ENCODE measurements at places on chromosomes 3 and 15. TPM values are rescaled to one million over a fixed set of nuclear protein-coding genes. Genes with fewer than 3 reads are reported as not detected.

DNA sequence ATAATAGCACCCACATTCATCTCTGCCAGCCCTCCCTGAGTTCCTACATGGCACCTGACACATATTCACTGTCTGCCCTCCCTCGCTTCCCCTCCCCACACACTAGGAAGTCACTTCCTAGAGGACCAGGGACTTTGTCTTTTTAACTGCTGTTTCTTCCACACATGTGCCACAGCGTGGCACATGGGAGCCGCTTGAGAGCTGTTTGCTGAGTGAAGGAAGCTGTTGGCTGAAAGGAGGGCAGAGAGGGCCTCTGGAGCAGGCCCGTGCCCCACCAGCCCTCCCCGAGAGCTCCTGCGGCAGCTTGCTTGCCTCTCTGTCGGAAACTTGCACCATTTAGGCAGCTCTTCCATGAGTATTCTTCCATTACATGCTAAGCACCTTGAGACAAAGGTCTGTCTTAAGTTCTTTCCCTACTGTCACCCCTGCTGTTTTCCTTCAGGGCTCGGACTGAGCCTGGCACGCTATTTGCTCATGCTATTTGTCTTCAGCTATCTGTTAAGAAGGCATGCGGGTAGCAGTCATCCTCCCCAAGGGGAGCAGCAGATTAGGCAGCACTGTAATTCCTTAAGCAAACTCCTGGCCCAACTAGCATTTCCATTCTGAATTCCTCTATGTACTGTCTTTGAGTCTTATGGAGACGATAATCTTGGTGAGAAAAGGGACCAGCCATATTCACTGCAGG lies 72.2 kb downstream of the CACNA1D start:
- no peaks in the 10 kb centered on the region for H3K36me3 ChIP-seq
- H3K27me3 ChIP-seq = peaks cover 37% of the 10 kb centered on the region
- H3K4me3 ChIP-seq = no peak overlapping the region
- H3K4me1 ChIP-seq = peaks cover 7% of the 10 kb centered on the region
- DNase-seq = no peak

DNA sequence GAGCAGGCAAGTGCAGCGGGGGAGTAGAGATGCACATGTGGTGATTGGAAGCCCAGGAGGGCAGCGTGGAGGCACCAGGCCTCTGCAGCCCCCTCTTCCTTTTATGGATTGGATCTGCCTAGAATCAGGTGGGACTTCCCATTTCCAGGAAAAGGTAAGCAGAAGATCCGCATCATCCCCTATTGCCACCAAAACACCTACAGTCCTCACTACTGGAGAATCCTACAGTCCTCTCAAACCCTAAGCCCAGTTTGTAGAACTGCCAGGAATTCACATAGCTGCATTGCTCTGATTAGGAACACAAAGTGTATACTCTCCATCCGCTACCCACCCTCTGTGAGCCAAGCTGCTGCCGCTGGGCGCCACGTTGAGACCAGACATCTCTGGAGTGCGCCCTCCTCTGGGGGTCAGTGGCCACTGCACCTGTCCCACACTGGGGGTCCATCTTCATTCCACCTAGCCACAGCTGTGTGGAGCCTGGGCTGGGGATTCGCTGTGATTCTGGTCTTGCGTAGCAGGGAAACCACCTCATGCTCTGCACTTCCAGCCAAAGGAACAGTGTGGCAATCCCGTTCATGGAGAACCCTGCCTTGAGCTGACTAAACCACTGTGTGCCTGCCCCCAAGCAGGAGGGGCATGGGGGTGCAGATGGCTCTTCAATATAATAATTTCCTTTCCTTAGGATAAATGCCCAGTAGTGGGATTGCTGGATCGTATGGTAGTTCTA lies 88.9 kb upstream of the PTX3 start:
- H3K27me3 ChIP-seq = no peaks in the 10 kb centered on the region
- no peak overlapping the region for H3K4me3 ChIP-seq
- no peaks in the 10 kb centered on the region for H3K4me1 ChIP-seq
- H3K36me3 ChIP-seq = no peaks in the 10 kb centered on the region

DNA sequence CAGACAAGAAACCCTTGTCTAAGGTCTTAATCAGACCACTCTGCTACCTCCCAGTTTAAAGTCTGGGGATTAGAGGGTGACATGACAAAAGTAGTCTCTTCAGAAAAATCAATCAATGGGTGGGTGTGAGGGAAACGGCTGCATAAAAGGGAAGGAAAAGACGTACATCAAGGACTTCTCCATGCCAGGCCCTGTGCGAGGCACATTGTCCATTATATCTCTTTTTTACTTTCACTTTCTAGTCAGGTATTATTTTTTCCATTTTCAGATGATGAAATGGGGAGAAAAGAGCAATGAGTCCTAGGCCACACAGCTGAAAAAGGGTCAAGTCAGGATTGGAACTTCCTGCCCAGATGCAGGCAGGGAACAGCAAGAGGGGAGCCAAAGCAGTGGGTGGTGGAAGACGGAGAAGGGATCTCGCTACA lies 4.6 kb upstream of the CX3CR1 start:
- no peaks in the 10 kb centered on the region for H3K36me3 ChIP-seq
- H3K4me1 ChIP-seq = peaks cover 7% of the 10 kb centered on the region
- H3K27me3 ChIP-seq = peaks cover 4% of the 10 kb centered on the region
- no peak for DNase-seq

GRCh38 chr3:121969631-121970030 lies 52.4 kb downstream of the ILDR1 start:
- no peak overlapping the region for H3K27ac ChIP-seq
- H3K4me3 ChIP-seq = no peak overlapping the region
- peaks cover 10% of the 10 kb centered on the region for H3K4me1 ChIP-seq
- no peaks in the 10 kb centered on the region for H3K27me3 ChIP-seq

- no peak for DNase-seq
- peaks cover 35% of the 10 kb centered on the region for H3K36me3 ChIP-seq
- no peaks in the 10 kb centered on the region for H3K27me3 ChIP-seq
- peaks cover 8% of the 10 kb centered on the region for H3K4me1 ChIP-seq
These were observed 4.3 kb downstream of the GLB1 start for GRCh38 chr3:33092496-33093254.

- DNase-seq = no peak
- no peak overlapping the region for H3K4me3 ChIP-seq
- H3K27me3 ChIP-seq = peaks cover 2% of the 10 kb centered on the region
- peaks cover 15% of the 10 kb centered on the region for H3K4me1 ChIP-seq
These were observed 189.2 kb upstream of the THRB start for GRCh38 chr3:24683633-24684384.

DNA sequence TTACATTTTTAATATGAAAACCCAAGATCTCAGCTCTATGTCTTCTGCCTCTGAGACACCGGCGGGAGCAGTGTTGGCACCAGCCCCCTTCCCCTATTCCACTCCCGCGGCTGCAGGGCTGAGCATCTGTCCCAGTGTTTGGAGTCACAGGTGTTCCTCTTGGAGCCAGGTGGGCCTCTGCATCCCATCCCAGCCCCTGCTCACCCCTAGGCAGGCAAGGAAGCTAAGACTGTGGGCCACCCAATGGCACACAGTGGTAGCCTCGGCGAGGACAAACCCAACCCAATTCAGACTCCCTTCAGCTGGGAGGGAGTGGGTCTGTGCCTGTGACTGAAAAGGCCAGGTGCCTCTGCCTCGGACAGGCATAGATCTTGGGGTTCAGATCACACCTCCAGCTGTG lies 3.1 kb downstream of the CHST13 start:
- peaks cover 49% of the 10 kb centered on the region for H3K27me3 ChIP-seq
- H3K4me1 ChIP-seq = peaks cover 7% of the 10 kb centered on the region
- no peak overlapping the region for H3K4me3 ChIP-seq
- no peak overlapping the region for H3K27ac ChIP-seq
- DNase-seq = no peak

GRCh38 chr3:113194823-113195401 lies 16.4 kb upstream of the BOC start:
- H3K27me3 ChIP-seq = no peaks in the 10 kb centered on the region
- no peak for DNase-seq
- H3K27ac ChIP-seq = no peak overlapping the region

- no peaks in the 10 kb centered on the region for H3K36me3 ChIP-seq
- DNase-seq = no peak
- no peak overlapping the region for H3K4me3 ChIP-seq
- no peaks in the 10 kb centered on the region for H3K27me3 ChIP-seq
These were observed 184.9 kb downstream of the FMN1 start for GRCh38 chr15:33009603-33010002.

DNA sequence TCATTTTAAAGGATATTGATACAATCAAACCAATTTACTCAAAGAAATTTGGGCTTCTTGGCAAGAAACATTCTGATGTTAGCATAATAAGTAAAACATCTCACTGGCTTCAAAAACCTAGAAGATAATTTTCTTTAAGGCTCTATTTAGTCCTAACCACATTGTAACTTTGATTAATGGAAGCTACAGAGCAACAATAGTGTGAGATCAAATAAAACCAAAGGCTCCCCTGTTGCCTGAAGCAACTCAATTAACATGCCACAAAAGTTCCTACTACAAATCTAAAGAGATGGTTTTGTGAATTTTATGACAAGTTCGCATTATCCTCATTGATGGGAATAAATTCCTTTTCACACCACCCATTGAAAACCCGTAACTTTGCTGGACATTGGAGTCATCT lies 5.9 kb downstream of the DPH6 start:
- no peak for DNase-seq
- H3K27ac ChIP-seq = no peak overlapping the region
- peaks cover 10% of the 10 kb centered on the region for H3K4me1 ChIP-seq
- no peak overlapping the region for H3K4me3 ChIP-seq
- no peaks in the 10 kb centered on the region for H3K27me3 ChIP-seq

- H3K4me1 ChIP-seq = peaks cover 7% of the 10 kb centered on the region
- H3K4me3 ChIP-seq = no peak overlapping the region
- DNase-seq = no peak
- no peaks in the 10 kb centered on the region for H3K27me3 ChIP-seq
- no peak overlapping the region for H3K27ac ChIP-seq
- peaks cover 15% of the 10 kb centered on the region for H3K36me3 ChIP-seq
These were observed 173.2 kb downstream of the ALCAM start for GRCh38 chr3:105539897-105540296.

The AP3S2 gene
- 30.9 TPM for total RNA-seq

The USP50 gene
- 0.47 TPM for total RNA-seq

The MASP1 gene
- total RNA-seq = 0.60 TPM

The PROS1 gene
- total RNA-seq = 12.4 TPM

The OCA2 gene
- total RNA-seq = 0.79 TPM
